ENCODE measurements at places on chromosomes 7 and 10.

GRCh38 chr10:43039624-43040481 lies 37.0 kb upstream of the RET start:
- H3K27ac ChIP-seq: no peak overlapping the region
- H3K27me3 ChIP-seq: peaks cover 10% of the 10 kb centered on the region
- H3K4me3 ChIP-seq: no peak overlapping the region
- no peaks in the 10 kb centered on the region for H3K36me3 ChIP-seq
- DNase-seq: no peak

DNA sequence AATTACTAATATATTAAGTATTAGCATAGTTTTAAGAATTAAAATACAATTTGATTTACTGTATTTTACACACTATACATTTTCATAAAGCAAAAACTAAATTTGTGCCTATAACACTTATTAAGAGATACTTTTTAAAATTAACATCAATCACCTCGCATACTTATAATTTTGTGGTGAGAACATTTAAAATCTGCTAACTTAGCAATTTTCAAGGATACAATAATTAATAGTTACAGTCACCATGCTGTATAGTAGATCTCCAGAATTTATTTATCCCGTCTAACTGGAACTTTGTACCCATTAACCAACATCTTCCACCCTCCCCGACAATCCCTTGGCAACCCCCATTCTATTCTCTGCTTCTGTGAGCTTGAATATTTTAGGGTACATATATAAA lies 47.5 kb downstream of the RELN start:
- H3K4me1 ChIP-seq: no peaks in the 10 kb centered on the region
- no peaks in the 10 kb centered on the region for H3K36me3 ChIP-seq
- H3K27ac ChIP-seq: no peak overlapping the region
- no peaks in the 10 kb centered on the region for H3K27me3 ChIP-seq
- H3K4me3 ChIP-seq: no peak overlapping the region
- DNase-seq: no peak

DNA sequence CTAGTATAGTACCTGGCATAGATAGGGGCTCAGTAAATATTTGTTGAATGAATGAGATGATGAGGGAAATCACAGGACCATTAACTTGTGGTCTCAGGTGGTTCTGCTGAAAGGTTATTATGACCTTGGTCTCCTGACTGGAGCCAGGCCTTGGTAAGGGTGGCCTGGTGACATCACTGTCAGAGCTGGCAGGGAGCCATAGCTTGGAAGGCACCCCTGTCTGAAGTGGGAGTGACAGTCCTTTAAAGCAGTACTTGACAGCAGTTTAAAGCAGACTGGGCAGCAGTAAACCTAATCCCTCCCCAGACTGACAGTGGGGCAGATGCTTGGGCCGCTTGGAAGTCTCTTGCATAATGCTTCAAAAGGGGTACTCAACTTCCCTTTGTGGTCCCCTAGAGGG lies 13.4 kb downstream of the DPCD start:
- no peaks in the 10 kb centered on the region for H3K4me1 ChIP-seq
- no peak overlapping the region for H3K4me3 ChIP-seq
- H3K36me3 ChIP-seq: no peaks in the 10 kb centered on the region
- DNase-seq: no peak
- H3K27ac ChIP-seq: no peak overlapping the region

DNA sequence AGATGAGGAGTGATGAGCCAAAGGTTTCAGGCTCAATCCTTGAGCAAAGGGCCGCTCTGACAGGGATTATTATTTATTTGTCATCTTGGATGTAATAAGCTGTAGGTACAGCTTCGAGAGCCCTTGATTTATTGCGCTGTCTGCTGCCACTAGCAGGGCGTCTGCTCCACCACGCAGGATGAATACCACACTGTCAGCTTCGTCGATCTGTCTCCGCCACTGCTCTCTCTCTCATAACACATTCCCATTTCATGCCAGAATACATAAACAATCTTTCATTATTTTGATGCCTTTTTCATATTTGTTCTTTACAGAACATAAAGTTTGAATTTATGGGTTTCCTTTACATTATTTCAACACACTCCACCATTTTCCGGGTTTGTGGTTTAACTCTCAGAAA lies 276.6 kb downstream of the LRMDA start:
- no peak overlapping the region for H3K4me3 ChIP-seq
- no peaks in the 10 kb centered on the region for H3K36me3 ChIP-seq
- no peak overlapping the region for H3K27ac ChIP-seq
- H3K27me3 ChIP-seq: peaks cover 10% of the 10 kb centered on the region
- no peak for DNase-seq

- H3K36me3 ChIP-seq: no peaks in the 10 kb centered on the region
- peaks cover 2% of the 10 kb centered on the region for H3K4me1 ChIP-seq
- H3K4me3 ChIP-seq: peak within 1 kb of the TSS; percentile 92
- DNase-seq: peak; percentile 82
- peak within 1 kb of the TSS; percentile 25 for H3K27ac ChIP-seq
Observed at GRCh38 chr7:156640257-156640948, at the start of gene RNF32. TSS of gene RNF32 (plus strand) at chr7:156640774. CDS start at chr7:156643878, 3,104 bp downstream.

DNA sequence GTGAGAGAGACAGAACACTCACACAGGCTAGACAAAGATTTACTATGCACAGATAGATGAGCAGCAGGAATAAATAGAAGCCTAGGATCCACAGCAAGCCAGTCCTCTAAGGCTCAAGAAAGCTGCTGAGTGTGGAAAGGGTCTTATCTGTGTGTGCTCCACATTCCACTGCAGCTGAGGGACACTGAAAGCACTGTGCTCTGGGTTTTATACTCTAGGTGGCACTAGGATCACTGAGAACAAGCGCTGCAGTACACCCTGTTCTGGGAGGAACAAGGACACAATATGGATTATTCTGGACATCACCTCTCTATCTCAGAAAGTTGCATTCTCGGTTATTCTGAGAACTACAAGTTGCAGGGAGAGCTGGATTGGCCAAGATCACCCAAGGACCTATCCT lies 4.9 kb upstream of the KLHL7 start:
- no peak overlapping the region for H3K27ac ChIP-seq
- H3K4me1 ChIP-seq: no peaks in the 10 kb centered on the region
- H3K27me3 ChIP-seq: no peaks in the 10 kb centered on the region
- no peaks in the 10 kb centered on the region for H3K36me3 ChIP-seq
- no peak overlapping the region for H3K4me3 ChIP-seq

- H3K27ac ChIP-seq: no peak overlapping the region
- peak; percentile 4 for DNase-seq
- no peak overlapping the region for H3K4me3 ChIP-seq
- H3K36me3 ChIP-seq: no peaks in the 10 kb centered on the region
- H3K4me1 ChIP-seq: no peaks in the 10 kb centered on the region
Observed at GRCh38 chr10:30639946-30640786, 10.6 kb upstream of the LYZL2 start.

DNA sequence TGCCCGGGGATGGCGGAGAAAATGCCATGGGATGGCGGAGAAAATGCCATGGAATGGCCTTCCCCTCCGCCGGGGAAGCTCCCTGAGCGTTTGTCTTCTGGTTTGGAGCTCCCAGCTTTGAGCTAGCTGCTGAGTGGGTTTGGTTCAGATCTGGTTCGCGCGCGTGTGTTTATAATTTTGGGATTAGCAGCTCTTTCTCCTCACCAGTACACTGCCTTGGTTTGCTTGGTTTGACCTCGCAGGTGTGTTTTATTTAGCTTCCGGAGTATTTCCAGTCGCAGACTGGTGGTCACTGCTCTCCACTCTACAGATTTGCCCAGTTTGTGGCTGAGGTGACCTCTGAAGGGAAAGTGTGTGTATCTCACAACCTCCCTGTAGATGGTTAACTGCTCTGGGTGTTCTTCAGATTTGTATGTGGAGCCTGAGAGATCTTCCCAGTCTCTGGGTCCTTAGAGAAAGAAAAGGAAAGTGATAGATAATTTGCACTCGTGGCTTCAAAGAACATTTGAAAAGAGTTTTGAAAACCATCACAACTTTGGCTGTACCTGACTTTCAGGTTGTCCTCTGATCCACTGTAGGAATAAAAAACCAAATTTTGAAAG lies 597 bp downstream of the ZNF277 start:
- peak overlapping the region; percentile 50 for H3K27ac ChIP-seq
- H3K27me3 ChIP-seq: peaks cover 10% of the 10 kb centered on the region
- H3K4me1 ChIP-seq: peaks cover 22% of the 10 kb centered on the region

- no peaks in the 10 kb centered on the region for H3K36me3 ChIP-seq
Observed at GRCh38 chr7:117769085-117769484, 104.2 kb downstream of the CTTNBP2 start.

DNA sequence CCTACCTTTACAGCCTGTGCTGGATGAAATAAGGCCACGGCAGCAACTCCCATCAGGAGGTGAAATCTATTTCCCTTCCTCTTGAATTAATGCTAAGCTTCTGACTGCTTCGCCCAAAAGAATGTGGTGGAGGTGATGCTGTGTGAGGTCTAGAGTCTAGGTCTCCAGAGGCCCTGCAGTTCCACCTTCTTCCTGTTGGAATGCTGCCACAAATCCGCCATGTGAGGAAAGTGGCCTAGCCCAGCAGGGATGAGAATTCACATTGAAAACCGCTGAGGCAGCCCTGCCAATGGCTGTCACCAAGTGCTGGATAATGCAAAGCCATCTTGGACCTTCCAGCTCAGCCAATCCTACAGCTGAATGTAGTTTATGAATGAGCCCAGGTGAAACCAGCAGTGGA lies 28.0 kb downstream of the RHOBTB1 start:
- no peak for DNase-seq
- no peaks in the 10 kb centered on the region for H3K4me1 ChIP-seq
- no peaks in the 10 kb centered on the region for H3K36me3 ChIP-seq
- H3K4me3 ChIP-seq: no peak overlapping the region
- H3K27ac ChIP-seq: no peak overlapping the region
- H3K27me3 ChIP-seq: no peaks in the 10 kb centered on the region

DNA sequence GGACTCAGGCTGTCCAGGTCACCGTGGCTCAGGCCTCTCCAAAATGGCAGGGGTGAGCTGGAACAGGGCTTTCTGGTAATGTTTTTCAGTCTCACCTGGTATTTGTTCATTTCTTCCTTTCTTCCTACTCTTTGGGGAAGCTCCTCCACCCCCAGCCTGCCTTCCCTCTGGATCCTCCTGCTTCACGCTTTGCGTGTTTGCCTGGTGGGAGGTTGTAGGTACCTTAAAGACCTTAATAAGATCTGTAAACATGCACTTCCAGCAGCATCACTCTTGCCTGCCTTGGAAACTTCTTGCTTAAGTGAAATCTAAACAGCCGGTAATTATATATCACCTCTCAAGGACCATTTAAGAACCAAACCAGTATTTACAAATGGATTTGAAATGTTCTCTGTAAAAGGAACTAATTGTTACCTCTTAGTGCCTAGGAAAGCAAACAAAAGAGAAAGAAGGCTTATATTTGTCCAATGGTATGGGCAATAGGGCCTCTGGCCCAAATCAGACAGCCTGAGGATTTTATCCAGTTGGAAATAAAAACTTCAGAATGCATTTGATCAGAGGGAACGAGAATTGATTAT lies 339.9 kb downstream of the CCSER2 start:
- no peak overlapping the region for H3K27ac ChIP-seq
- no peak for DNase-seq
- H3K4me1 ChIP-seq: no peaks in the 10 kb centered on the region

GRCh38 chr10:32793033-32793432 lies 165.0 kb downstream of the ITGB1 start:
- H3K4me3 ChIP-seq: no peak overlapping the region
- no peak for DNase-seq
- H3K27me3 ChIP-seq: no peaks in the 10 kb centered on the region

DNA sequence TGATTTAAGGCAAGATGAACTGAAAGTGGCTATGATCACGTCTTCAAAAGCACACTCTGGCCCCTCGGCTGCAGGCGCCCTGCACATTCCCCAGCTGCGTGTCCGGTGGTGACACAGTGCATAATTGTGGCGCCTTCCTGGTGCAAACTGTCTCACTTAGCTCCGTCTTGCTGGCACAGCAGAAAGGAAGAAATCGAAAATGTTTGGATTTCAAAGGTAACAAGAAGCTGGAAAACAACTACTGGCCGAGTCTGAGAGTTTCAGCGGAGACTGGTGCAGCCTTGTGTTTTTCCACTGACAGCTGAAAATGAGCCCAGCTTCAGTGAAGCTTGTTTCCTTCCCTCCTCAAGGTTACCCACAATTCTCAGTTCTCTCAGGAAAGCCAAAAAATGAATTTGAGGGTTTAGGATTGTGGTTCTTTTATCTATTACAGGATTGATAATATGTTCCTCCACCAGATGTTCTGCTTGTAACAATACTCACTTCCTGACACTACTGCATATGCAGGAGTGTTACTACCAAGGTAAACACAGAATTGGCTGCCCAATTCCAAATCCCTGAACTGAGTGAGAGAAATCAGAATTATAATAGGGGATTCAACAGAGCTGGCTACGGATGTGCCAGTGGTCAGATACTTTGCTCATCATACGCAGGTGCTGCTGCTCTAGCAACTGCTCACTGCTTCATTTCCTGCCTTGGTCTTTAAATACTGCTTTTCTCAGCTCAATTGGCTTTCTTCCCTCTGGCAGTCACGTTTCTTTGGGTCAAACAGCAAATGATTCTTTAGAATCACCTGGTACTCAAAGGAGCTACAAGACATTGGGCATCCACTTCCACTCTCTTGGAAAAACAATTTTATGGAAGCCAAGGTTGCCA lies 63.7 kb downstream of the TRUB1 start:
- no peak overlapping the region for H3K4me3 ChIP-seq
- H3K27ac ChIP-seq: no peak overlapping the region
- no peak for DNase-seq
- H3K27me3 ChIP-seq: peaks cover 10% of the 10 kb centered on the region
- no peaks in the 10 kb centered on the region for H3K36me3 ChIP-seq

- no peak overlapping the region for H3K27ac ChIP-seq
- DNase-seq: no peak
- H3K4me1 ChIP-seq: no peaks in the 10 kb centered on the region
Observed at GRCh38 chr7:142776206-142776844, 5.6 kb downstream of the PRSS2 start.

- no peak overlapping the region for H3K27ac ChIP-seq
- no peak for DNase-seq
- no peaks in the 10 kb centered on the region for H3K27me3 ChIP-seq
- H3K36me3 ChIP-seq: no peaks in the 10 kb centered on the region
Observed at GRCh38 chr7:48427671-48428070, 256.4 kb downstream of the ABCA13 start.

DNA sequence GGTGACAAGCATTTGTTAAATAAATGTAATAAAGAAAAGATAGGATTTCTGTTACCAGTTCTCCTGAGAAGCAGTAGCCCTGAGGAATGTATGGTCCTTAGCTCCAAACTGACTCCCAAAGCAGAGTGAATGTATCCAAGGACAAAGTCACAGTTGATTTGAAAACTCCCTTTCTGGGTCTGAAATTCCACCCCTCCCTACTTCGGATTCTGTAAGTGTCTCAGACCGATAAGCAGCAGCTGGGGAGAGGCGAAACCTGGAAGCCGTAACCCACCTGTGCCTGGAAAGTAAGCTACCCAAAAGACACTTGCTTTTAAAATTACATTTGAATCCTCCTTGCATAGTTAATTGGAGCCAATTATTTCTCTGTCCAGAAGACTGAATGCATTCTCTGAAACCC lies 122.9 kb upstream of the FRMD4A start:
- H3K4me1 ChIP-seq: no peaks in the 10 kb centered on the region
- no peaks in the 10 kb centered on the region for H3K36me3 ChIP-seq
- no peak overlapping the region for H3K27ac ChIP-seq
- H3K27me3 ChIP-seq: no peaks in the 10 kb centered on the region
- no peak overlapping the region for H3K4me3 ChIP-seq
